ENCODE measurements at places on chromosomes 6 and 20.

DNA sequence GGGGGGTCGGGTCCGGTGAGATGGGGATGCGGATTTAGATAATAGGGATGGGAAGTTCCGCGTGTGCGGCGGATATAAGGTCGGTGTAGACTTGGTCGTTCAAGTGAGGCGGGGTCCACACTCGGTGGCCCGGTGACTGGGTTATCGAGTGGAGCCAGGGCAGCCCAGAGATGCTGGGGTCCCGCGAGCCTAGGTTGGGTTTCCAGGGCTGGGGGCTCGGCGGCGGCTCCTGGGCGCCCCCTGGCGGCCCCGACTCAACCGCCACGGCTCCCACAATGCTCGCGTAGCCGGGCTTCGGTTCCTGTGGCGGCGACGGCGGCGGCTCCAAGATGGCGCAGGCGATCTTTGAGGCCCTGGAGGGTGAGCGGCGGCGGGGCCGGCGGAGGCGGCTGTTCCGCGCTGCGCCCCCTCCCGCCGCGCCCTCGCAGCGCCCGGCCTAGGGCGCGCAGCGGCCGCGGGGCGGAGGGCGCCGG, at the start of gene ZNF341:
Gene ZNF341 (plus strand): TSS at position 304 of the 473 bp plus-strand sequence. CDS start 26 bp downstream, at position 330.
- peak; percentile 89 for ATAC-seq

DNA sequence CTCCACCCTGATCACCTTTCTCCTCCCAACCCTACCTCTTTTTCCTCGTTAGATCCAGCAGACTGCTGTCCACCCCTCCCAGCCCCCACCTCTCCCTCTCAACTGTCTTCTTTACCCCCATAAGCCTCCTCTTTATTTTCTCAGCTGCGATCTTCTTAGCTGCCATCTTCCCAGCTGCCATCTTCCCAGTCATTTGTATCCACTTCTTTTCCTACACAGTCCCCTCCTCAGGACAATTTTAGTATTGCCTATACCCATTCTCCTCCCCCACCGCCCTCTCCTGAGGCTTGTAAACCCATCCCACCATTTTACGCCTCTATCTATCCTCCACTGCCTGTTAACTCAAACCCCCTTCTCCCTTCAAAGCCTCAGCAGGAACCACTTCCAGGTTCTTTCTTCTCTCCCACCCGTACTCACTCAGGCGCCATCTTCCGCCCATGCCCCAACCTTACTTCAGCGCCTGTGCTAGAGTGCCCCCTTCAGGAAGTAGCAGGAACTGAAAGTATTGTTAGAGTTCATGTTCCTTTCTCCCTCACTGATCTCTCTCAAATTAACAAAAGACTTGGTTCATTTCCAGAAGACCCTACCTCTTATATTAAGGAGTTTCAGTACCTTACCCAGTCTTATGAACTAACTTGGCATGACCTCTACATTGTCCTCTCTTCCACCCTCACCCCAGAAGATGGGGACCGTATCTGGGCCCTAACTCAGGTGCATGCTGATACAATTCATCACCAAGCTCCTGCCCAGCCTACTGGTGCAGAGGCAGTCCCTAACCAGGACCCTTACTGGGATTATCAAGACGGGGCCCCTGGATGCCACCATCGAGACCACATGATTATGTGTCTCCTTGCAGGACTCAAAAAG, 236.0 kb downstream of the ADGRG6 start:
- ATAC-seq, result no peak

- ATAC-seq, result peak; percentile 36
Measured at GRCh38 chr20:16491294-16491905, 81.8 kb downstream of the KIF16B start.

GRCh38 chr6:25652007-25652515, at the start of gene SCGN:
Gene SCGN, plus strand, starts transcription at chr6:25652215. Its CDS starts 189 bp downstream, at chr6:25652404.
- ATAC-seq, result no peak

DNA sequence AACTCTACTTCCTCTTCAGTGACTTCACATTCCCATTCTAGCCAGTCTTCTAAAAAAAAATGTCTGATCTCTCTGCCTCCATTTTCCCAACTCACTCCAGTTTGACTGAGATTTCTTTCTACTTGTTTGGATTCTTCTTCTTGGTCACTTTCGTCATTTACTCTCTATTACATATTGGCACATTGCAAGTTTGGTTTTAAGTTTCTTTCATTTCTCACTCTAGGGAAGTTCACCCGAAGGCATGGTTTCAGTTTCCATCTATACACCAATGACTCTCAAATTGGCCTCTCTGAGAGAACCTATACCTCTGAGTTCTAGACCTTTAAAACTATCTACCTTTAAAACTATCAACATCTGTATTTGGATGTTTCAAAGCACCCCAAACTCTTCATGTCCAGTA, 51.3 kb downstream of the CD109 start:
- ATAC-seq, result no peak

GRCh38 chr6:138979813-138980668, 8.0 kb downstream of the REPS1 start:
- no peak for ATAC-seq
